ENCODE measurements at places on chromosomes 12 and 14. TPM values are rescaled to one million over a fixed set of nuclear protein-coding genes. Genes with fewer than 3 reads are reported as not detected.

GRCh38 chr12:89960011-89960507 is 251.4 kb upstream of the ATP2B1 start:
- no peak for DNase-seq

GRCh38 chr12:109923481-109924245 is 23.6 kb downstream of the TCHP start:
- DNase-seq: no peak

DNA sequence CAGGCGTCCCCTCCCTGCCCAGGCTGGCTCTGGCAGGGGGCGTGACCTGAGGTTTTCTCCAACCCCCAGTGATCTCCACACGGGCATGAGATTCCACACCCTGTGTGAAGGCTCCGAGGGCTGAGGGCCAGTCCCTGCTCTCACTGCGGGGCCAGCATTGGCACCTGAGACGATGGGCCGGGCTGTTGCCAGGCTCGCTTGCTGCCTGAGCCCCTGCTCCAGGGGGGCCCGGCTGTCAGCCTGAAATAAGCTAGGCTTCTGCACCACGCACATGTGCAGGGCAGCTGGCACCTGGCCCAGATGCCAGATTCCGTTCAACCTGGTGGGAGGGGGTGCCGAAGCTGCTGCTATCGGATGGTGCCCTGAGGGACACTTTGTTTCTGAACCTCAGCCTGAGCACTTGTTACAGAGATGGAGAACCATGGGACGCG is 196.5 kb upstream of the PRMT8 start:
- DNase-seq: no peak

DNA sequence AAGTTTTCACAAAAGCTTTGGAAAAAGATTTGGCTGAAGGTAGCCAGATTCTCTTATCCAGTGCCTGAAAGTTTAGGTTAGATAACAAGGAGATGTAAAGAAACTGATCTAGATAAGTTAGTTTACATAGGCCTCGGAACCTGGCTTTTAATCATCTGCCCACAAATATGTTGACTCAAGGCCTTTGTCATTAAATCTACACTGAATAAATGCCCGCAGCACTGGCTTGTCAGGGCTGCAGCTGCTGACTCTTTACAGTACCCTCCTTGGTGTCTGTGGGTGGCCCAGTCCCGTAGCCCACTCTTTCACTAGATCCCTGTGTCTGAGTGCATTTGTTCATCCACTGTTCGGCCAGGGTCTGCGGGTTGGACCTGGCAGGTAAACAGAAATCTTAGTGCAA is 58.0 kb downstream of the TMEM116 start:
- DNase-seq: no peak

ARID4A gene
- 102 TPM for total RNA-seq

OR6J1 gene
- total RNA-seq: not detected

C1QL4 gene
- not detected for total RNA-seq

Data from CD4-positive, CD25-positive, alpha-beta regulatory T cell (primary cell).